Regular cardiac myocyte (primary cell): ENCODE measurements at places on chromosomes 11 and 22. TPM values are rescaled to one million over a fixed set of nuclear protein-coding genes. Genes with fewer than 3 reads are reported as not detected.

OR2D2 gene
- total RNA-seq: 0.28 and 0.38 TPM in 2 replicates

CHADL gene
- total RNA-seq: 0.96 and 1.4 TPM in 2 replicates

EHF gene
- under 0.01 and 0.28 TPM in 2 replicates for total RNA-seq

ROBO4 gene
- 1.1 and 6.9 TPM in 2 replicates for total RNA-seq

KIRREL3 gene
- 5.4 and 8.5 TPM in 2 replicates for total RNA-seq
